ENCODE measurements at places on chromosomes 6 and 20.

GRCh38 chr6:87396595-87397392, 11.0 kb upstream of the CFAP206 start:
- DNase-seq, result no peak

DNA sequence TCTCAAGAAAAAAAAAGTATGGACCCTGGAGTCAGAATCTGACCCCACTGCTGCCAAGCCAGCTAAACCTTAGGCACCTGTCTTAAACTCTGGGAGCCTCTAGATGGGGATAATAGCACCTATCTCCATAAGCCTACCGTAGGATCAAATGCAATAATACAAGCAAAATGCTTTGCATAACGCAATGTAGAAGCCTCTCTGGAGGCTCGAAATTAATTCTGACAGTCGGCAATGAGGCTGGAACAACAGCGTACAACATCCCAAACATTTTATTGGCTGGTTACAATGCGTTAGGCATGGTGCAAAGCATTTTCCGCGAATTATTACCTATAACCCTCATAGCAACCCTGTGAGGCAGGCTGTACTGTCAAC, 521 bp downstream of the CDK5RAP1 start:
- no peak for DNase-seq

DNA sequence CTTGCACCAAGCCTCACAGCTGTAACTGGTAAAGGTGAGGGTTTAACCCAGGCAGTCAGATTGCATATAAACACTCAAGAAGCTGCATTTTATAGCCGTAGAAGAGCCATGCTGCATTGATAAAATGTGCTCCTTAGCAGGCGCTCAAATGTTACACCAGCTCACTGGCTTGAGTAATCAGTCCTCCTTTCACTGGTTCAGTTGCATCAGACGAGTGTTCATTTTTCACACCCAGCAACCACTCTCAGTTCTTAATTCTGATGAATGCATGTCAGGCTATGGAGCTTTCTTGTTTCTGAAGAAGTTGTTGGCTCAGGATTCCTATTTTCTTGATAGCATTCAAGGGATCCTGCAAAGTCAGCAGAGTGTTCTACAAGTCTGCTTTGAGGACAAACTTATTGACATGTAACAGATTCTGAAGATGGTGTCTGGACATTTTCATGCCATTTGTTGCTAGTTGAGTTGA, 198.3 kb downstream of the PLCB1 start:
- DNase-seq, result no peak

GRCh38 chr6:102582569-102582968, 1189.1 kb downstream of the GRIK2 start:
- no peak for DNase-seq

DNA sequence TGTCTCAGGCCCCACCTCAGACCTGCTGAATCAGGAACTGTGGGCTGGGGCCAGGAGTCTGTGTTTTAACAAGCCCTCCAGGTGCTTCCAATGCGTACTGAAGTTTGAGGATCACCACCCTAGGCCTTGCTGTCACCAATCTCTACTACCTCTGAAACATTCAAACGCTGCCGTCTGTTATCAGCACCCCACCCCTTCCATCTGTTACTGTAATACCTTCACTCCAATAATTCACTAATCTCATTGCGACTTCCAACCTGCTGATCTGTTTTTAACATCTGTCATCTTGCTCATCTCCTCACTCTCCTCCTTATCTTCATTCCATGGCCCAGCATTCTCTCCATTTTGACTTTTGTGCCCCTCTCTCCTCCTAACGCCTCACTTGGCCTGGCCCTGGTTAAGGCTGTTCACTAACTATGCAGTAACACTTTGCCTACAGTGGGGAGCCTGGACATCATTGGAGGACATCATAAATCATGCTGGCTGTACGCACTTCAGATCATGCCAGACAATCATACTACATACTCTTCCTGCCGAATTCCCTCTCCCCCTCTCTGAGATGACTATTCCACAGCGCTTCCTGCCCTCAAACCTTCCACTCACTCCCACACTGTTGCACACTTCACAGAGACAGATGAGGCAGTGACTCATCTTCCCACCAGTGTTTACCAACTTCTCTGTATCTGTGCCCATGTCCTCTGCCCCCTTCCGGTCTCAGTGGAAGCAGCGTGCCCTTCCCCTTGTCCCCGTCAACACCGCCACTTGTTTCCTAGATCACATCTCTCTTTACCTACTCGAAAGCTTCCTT, 3.0 kb upstream of the GUCA1B start:
- peak; percentile 57 for DNase-seq
